Ascending aorta (tissue), 2 donors: ENCODE measurements at places on chromosomes 4 and X. TPM values are rescaled to one million over a fixed set of nuclear protein-coding genes. Genes with fewer than 3 reads are reported as not detected.

- H3K36me3 ChIP-seq: no peaks in the 10 kb centered on the region
- no peaks in the 10 kb centered on the region for H3K4me1 ChIP-seq
- no peak overlapping the region for H3K4me3 ChIP-seq
- no peak for DNase-seq
Measured at GRCh38 chr4:136909626-136910025, 622.7 kb downstream of the PCDH18 start.

GRCh38 chr4:98094118-98094517 is 49.2 kb downstream of the STPG2 start:
- H3K4me3 ChIP-seq: no peak overlapping the region
- no peaks in the 10 kb centered on the region for H3K27me3 ChIP-seq
- H3K27ac ChIP-seq: no peak overlapping the region
- H3K36me3 ChIP-seq: no peaks in the 10 kb centered on the region
- no peak for DNase-seq
- H3K4me1 ChIP-seq: no peaks in the 10 kb centered on the region

DNA sequence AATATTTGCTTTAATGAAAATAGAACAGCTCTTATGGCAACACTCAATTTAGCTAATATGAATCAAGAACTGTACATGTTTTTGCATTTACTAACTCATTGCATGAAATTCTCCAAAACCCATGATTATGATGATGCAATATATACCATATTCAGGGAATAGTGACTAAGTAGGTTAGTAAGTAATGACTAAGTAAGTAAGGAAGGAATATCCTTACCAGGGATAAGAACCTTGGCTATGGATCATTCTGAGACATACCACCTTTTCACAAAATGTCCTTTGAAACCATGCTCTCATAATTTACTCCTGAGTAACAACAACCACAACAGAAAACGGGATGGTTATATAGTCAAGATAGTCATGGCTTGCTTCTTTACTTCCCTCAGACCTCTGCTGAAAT is 1513.0 kb downstream of the STIM2 start:
- no peak for DNase-seq
- no peaks in the 10 kb centered on the region for H3K36me3 ChIP-seq
- no peak overlapping the region for H3K4me3 ChIP-seq
- H3K27ac ChIP-seq: no peak overlapping the region
- H3K4me1 ChIP-seq: no peaks in the 10 kb centered on the region

SPIN2A gene
- total RNA-seq: 0.53 TPM

VSIG1 gene
- 2.9 TPM for total RNA-seq

- no peak for DNase-seq
- H3K4me3 ChIP-seq: no peak overlapping the region
- H3K27ac ChIP-seq: no peak overlapping the region
- H3K4me1 ChIP-seq: no peaks in the 10 kb centered on the region
- no peaks in the 10 kb centered on the region for H3K27me3 ChIP-seq
Measured at GRCh38 chrX:134753718-134754008, 95.4 kb upstream of the PLAC1 start.

ETDA gene
- total RNA-seq: not detected

GRCh38 chr4:159899596-159899995 is 796.7 kb downstream of the RAPGEF2 start:
- no peaks in the 10 kb centered on the region for H3K36me3 ChIP-seq
- DNase-seq: no peak
- H3K27ac ChIP-seq: no peak overlapping the region
- H3K27me3 ChIP-seq: no peaks in the 10 kb centered on the region

DNA sequence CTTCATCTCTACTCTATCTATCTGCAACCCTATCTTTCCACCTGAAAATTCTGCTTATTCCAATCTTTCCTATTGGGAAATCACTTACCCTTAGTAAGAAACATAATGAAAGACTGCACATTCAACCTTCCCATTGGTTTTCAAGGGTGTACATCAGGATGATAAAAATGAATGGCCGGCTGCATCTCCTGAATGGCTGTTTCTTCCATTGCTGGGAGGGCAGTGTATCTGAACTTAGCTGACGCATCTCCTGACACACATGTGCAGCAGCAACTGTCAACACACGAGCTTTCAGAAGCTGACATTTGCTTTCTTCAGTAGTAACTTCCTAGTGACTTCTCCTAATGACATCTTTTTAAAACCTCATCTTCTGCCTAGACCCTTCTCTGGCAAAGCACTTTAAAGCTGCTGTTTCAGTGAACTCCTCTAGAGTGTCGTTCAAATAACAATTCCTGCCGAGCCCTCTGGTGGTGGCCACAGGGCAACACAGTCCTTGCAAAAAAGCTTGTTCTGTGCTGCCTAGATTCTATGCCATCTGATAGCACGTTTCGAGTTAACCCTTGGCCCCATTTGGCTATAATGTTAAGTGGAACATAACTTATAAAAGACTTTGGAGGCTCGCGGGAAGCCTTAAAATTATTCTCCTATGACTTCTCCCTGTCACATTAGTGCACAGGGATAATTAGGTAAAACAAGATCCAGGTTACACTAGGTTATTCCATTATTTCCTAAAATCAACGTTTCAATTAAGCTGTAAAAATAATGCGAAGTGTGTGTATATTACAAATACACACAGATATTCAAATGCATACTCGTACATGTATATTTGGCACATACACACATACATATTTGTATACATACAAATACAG is 2340.7 kb downstream of the PCDH7 start:
- H3K4me3 ChIP-seq: no peak overlapping the region
- DNase-seq: no peak
- no peaks in the 10 kb centered on the region for H3K27me3 ChIP-seq
- H3K4me1 ChIP-seq: no peaks in the 10 kb centered on the region
- H3K27ac ChIP-seq: no peak overlapping the region
